ENCODE measurements at places on chromosomes 6 and 20. TPM values are rescaled to one million over a fixed set of nuclear protein-coding genes. Genes with fewer than 3 reads are reported as not detected.

DNA sequence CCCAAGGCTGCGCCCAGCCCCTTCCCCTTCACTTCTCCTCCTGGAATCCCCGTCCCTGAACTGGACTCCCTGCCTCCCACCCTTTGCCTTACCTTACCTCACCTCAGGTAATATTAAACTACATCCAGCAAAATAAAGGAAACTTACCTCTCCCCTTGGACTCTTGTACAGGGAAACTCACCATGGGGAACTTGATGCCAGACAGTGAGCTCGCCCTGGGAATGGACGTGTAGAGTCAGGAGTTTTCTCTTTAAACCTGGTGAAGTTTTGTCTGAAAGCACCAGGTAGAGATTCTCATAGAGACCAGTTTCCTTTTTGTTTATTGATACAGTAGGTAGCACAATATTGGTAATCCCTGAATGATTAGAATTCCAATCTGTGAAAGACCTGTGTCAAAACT, 544 bp upstream of the HLA-C start:
- DNase-seq = peak; percentile 5

GRCh38 chr6:37623666-37624065, 74.0 kb downstream of the MDGA1 start:
- DNase-seq = no peak

GRCh38 chr6:106972500-106972899, 2.0 kb downstream of the CD24 start:
- no peak for DNase-seq

DNA sequence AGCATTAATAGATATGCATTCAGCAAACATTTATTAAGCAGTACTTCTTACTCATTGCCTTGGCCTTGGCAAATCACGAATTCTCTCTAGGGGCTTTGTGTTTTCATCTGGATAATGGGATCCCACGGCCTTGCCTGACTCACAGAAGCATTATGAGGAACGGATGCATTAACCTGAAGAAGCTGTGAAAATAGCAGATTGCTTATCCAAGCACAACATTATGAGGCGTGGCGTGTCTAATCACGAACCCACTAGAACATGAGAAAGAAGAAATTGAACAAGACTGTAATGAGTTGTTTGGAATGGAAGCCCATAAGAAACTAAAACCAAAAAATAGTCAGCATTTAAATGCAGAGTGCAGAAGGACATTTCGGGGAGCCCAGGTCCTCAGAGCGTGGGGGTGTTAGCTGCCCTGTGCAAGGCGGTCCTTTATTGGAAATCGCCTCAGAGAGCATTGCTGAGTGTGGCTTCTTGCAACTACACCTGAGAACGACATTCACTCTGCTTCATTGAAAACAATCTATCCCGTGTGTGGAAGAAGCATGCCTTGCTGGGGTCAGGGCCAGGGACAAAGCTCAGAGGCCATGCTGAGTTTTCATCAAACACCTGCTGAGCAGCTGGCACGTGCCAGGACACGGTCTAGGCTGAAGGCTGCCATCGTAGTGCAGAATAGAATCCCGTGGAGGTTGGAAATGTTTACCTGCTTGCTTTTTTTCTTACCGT, 179.9 kb downstream of the ZDHHC14 start:
- no peak for DNase-seq

GRCh38 chr6:135535989-135536414, 38.5 kb upstream of the AHI1 start:
- DNase-seq = peak; percentile 71

Gene GPR6
- polyA plus RNA-seq = not detected

Gene SUMO4
- polyA plus RNA-seq = 0.48 TPM

DNA sequence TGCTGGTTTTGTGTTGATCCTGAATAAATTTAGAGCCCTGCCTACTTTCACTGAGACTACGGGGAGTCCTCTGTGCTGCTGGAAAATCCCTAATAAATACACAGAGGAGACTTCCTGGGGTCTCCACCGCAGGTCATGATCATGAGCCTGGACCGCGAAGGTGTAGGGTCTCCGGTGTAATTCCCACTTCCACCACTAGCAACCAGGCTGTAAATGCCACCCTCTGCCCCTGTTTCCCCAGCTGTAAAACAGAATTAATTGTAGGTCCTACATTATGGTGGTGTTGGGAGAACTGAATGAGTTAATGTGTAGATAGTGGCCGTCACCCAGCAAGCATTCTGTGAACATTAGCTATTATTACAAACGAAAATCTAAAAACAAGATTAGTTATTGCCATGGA, 191.6 kb upstream of the THBS2 start:
- no peak for DNase-seq

- no peak for DNase-seq
These were observed 124.8 kb downstream of the HIVEP1 start for GRCh38 chr6:12136905-12137304.

- DNase-seq = no peak
These were observed 47.6 kb downstream of the EZR start for GRCh38 chr6:158771399-158772152.

Gene DUSP15
- polyA plus RNA-seq = 2.8 TPM

DNA sequence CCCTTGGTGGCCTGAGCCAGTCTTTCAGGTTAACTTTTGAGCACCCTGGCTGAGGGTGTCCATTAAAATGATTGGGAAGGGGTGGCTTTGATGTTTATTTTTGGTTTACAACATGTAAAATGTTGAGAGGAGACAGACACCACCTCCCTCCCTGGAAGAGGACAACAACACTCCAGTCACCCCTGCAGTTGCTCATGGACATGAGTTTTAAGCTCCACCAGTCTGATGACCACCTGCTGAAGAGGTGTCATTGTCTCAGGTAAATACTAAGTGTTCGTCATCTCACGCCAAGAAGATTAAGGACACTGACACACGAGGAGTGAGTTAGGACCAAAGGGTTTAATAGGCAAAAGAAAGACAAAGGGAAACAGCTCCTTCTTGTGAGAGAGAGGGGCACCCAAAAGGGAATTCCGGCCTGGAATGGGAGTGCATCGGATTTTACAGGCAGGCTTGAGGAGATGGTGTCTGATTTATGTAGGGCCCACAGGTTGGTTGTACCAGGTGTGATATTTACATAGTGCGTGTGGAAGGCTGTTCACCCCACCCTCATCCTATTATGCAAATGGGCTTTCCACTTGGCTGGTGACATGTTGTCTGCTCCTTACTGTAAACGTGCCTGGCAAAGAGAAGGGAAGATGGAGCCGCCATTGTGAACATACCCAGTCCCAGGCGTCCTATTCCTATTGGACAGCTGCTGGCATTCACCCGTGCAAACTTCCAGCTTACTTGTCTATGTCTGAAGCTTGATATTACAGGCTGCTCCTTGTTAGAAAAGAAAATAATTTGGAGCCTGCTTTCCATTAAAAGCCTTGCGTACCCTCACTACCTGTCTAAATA, 6.6 kb downstream of the HLA-B start:
- no peak for DNase-seq

Gene MLN
- not detected for polyA plus RNA-seq

- DNase-seq = no peak
These were observed 28.1 kb downstream of the TOX2 start for GRCh38 chr20:43942667-43943285.

Gene B4GALT5
- 30.5 TPM for polyA plus RNA-seq

DNA sequence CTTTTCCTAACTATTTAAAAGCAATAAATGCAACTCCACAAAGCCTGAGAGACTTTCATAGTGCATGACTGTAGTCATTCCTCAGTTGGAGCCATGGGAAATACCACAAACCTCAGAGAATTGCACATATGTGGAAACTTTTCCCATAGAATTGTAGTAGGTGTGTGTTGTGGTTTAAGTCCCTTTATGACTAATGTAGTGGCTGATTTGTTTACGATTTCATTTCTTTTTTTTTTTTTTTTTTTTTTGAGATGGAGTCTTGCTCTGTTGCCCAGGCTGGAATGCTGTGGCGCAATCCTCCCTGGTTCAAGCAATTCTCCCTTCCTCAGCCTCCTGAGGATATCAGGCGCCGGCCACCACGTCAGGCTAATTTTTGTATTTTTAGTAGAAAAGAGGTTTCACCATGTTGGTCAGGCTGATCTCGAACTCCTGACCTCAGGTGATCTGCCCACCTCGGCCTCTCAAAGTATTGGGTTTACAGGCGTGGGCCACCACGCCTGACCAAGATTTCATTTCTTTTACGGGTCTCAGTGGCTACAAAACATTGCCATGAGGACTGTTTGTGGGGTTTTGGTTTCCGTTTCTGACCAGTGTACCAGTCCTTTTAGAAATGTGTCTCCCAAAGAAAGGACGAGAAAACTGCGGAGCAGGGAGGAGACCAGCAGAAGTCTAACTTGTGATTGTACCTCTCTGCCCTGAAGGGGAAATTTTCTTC, 212.1 kb upstream of the MARCKS start:
- no peak for DNase-seq

Gene SERPINB6
- polyA plus RNA-seq = 82.8 TPM

DNA sequence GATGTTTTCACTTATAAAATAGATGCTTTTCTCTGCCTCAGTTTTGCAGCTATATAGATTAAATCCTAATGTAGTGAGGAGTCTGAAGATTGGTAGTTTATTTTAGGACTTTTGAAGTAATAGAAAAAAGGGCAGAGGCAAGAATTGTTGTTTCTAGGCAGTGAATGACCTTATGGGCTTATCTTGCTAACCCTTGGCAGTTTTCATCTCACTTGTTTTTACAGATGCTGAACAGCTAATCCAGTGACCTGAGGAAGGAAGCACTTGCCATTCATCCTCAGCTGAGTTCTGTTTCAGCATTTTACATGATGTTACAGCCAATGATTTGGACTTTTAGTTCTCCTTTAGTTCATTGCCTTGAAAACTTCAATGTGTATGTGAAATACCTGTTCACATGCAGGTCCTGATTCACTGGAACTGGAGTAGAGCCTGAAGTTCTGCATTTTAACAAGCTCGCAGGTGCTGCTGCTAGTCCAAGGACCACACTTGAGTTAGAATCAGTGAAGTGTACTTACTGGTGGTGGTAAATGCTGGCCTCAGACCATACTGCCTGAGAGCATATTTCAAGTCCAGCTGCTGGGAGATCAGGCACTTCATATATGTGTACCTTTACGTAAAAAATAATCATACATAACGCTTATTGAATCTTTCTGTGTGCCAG, 86.9 kb downstream of the TULP4 start:
- DNase-seq = no peak

GRCh38 chr20:48766961-48767960, 60.5 kb downstream of the PREX1 start:
- DNase-seq = no peak

Gene PRDM13
- not detected for polyA plus RNA-seq

Gene MLIP
- 62.9 TPM for polyA plus RNA-seq

Gene PDE7B
- 11.8 TPM for polyA plus RNA-seq

DNA sequence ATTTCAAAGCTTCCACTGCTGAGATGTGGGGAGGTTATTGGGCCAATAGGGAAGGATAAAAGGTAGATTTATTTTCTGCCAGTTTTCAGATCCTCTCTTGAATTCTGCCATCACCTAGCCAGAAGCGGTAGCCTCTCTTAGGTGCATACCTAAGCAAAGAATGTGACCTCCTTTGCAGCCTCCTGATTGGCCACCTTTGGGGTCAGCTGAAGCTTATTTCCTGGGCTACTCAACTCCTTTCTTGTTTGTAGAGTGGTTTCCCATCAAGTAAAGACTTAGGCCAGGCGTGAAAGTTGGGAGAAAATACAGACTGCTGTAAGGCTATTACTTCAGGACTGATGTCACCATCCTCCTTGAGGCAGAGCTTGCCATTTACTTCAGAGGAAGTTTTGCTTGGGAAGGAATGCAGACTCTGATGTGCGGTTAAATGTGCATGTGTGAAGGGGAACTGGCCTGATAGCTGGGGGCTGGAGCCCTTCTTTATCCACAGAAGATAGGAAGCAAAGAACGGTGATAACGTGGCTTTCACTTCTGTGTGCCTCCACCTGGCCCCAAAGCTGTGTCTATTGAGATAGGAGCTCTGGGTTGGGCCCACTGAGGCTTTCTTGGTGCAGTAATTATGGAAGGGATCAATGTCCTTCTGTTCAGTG, 70.1 kb downstream of the TRMT11 start:
- no peak for DNase-seq

Gene ENPP1
- polyA plus RNA-seq = 19.6 TPM

- no peak for DNase-seq
These were observed 113.0 kb upstream of the RREB1 start for GRCh38 chr6:6994796-6995195.

GRCh38 chr20:5719861-5720403, 30.3 kb upstream of the SHLD1 start:
- DNase-seq = no peak

GRCh38 chr6:43331470-43331869, 22.8 kb upstream of the CRIP3 start:
- DNase-seq = no peak

- DNase-seq = no peak
These were observed 12.3 kb downstream of the RIN2 start for GRCh38 chr20:19770375-19770774.

- DNase-seq = no peak
These were observed 52.1 kb downstream of the YTHDF1 start for GRCh38 chr20:63163596-63164483.

Gene SCGN
- not detected for polyA plus RNA-seq

DNA sequence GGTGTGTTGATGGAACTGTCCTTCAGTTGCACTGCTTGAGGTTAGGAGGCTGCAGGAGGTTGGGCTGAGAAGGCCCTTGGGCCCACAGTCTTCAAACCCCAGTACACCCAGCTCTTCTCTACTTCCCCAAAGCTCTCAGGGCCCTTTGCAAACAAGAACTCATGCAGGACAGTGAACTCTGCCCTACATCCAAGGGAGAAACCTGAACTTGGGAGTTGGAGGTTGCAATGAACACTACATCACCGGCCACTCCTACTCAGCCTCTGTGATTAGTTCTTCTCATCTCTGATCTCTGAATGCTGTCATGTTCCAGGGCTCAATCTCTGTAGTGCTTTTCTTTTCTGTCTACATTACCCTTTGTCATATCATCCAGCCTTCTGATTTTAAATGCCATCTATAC, 148.5 kb upstream of the PDE7B start:
- DNase-seq = no peak

- DNase-seq = no peak
These were observed 6.7 kb upstream of the TEAD3 start for GRCh38 chr6:35503534-35503933.

Gene NR2E1
- polyA plus RNA-seq = not detected

Gene COL9A1
- 4.7 TPM for polyA plus RNA-seq

DNA sequence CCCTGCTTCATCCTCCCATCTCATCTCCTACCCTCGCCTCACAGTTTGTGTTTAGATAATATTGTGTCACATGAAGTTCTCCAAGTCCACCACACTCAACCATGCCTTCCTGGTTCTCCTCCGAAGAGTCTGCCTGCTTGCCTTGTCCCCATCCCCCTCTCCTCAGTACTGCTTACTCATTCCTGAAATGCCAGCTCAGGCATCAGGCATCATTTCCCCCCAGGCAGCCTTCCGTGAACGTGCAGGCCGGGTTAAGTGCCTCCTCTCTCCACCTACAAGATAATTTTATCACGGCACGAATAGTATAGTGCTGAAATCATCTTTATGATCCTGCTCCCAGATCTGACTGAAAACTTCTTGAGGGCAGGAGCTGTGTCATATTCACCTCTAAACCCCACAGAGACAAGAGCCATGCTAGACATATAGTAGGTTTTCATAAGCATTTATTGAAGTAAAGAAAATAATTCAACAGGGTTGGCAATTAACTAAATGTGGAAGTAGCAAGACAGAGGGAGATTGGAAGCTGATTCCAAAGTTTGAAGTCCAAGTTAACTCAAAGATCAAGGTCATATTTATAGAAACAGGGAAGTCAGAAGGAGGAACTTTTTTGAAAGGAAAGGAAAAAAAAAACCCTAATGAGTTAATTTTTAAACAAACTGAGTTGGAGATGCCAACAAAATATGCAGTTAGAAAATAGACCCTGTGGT, 48.7 kb upstream of the BMP2 start:
- no peak for DNase-seq

GRCh38 chr20:46060301-46060881, 29.4 kb downstream of the NCOA5 start:
- no peak for DNase-seq

Gene SNAP25
- polyA plus RNA-seq = 4.3 TPM

GRCh38 chr20:50848846-50849673, 54.2 kb downstream of the BCAS4 start:
- no peak for DNase-seq
